ENCODE measurements at places on chromosomes 5 and 9.

DNA sequence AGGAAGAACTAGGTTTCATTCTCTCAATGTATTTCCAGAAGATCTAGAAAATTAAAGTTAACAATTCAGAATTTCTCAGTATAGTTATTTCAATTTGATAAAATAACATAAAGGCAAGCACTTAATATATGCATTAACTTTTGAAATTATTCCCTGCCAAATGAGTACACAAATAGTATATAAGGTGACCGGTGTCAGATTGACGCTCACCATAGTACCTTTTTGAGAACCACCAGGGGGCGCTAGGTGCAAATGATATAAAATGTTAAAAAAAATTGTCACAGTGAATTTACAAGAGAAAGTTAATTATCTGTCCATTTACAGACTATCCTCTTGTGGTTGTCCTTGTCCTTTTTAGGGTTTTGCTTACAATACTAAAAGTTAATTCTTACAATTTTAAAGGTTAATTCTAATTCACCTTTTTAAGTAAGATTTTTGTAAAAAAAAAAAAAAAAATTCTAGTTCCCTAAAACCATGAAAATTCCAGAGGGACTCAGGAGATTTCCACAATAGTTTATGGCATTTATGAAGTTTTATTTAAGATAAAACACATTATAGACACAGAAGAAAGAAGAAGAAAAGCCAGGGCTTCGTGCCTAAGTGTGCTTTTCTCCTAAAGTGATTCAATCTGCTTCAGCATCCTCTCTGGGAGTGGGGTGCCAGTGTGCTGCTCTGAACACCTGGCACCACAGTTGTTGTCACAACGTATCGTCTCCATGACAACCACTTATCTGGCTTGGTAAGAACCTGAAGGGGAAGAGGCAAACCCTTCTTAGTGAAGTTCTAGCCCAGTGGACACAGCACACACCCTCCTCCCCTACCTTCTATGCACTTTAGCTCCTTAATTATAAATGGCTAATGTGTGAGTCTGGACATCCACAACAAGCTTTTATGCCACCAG is 1.7 kb downstream of the ADAMTS16 start:
- peak; percentile 56 for DNase-seq

- no peak for DNase-seq
These were observed 35.7 kb downstream of the PWWP2A start for GRCh38 chr5:160083501-160083900.

DNA sequence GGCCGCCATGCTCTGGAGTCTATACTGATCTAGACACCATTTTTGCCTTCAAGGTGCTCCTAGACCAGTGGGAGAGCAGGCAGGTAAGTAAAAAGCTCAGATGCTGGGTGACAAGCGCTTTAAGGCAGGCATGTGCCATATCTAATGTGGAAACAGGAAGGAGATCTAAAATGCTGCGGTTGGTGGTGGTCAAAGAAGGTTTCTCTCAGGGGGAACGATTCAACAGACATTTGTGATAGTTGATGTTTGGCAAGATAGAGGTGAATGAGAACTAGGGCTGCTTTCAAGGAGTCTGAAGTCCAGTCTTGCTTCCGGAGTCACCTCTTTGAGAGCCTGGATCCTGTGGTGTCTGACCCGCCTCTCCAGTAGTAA is 146.2 kb upstream of the KLF4 start:
- no peak for DNase-seq

DNA sequence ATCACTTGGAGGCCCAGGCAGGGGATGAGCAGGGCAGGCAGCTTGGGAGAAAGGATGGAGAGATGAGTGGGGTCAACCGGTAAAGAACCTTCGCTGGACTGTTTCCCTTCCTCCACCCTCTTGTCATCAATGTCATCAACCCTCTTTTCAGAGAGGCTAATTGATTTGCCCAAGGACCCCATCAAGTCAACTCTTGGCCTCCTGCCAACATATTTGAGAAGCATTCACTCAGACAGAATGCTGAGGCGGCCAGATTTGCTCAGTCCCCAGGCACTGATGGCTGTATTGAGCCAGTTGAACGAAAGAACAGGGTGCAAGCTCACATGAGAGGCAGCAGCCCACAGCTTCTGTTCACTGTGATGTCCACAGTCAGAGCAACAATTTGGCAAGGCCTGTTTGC is 193.5 kb downstream of the RFK start:
- DNase-seq, result no peak

GRCh38 chr9:35835216-35835632 is 6.2 kb downstream of the TMEM8B start:
- DNase-seq, result no peak

DNA sequence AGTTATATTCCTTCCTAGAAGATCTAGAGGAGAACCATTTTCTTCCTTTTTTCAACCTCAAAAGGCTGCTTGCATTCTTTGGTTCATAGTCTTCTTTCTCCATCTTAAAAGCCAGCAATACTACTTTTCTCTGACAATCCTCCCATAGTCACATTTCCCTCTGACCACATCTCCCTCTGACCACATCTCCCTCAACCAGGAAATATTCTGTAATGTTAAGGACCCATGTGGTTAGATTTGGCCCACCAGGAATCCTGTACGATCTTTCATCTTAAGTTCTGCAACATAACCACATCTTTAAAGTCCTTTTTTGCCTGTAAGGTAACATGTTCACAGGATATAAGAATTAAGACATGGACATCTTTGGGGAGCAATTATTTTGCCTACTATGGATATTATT is 179.4 kb upstream of the SPEF2 start:
- no peak for DNase-seq

DNA sequence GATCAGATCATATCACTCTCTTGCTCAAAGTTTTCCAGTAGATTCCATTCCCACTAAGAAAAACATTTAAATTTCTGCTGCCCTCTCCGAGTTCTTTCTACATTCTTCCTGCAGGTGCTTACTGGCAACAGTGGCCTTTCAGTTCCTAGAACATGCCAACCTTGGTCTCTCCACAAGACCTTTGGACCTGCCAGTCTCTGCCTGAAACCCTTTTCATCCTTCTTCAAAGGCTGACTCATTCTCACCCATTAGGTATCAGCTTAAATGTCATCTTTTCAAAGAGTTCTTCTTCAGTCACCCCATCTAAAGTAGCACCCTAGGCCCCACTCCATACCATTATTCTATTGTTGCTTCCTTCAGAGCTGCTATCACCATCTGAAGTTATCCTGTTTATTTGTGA is 21.8 kb downstream of the PPIC start:
- DNase-seq, result no peak

DNA sequence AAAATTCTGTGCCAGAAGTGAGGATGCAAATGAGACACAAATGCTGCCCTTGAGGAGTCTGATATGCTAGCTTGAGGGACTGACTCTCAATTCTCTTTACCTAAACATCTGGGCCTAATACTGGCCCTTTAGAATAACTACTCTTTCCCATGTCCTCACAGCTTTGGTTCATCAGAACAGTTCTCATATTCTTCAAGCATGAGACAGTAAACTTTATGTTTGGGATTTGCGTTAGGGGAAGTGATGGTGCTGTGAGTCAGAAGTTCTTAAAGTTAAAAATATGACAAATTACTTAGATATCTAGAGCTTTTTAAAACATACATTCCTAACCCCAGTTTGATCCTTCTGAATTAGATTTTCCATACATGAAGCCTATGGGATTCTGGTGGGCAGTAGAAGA is 665.0 kb upstream of the RGMB start:
- DNase-seq, result no peak

- no peak for DNase-seq
These were observed 12.5 kb upstream of the NREP start for GRCh38 chr5:111769541-111769940.

- no peak for DNase-seq
These were observed 59.4 kb upstream of the PTPN3 start for GRCh38 chr9:109557481-109557880.

- no peak for DNase-seq
These were observed 236.6 kb downstream of the PJA2 start for GRCh38 chr5:109173036-109173794.

DNA sequence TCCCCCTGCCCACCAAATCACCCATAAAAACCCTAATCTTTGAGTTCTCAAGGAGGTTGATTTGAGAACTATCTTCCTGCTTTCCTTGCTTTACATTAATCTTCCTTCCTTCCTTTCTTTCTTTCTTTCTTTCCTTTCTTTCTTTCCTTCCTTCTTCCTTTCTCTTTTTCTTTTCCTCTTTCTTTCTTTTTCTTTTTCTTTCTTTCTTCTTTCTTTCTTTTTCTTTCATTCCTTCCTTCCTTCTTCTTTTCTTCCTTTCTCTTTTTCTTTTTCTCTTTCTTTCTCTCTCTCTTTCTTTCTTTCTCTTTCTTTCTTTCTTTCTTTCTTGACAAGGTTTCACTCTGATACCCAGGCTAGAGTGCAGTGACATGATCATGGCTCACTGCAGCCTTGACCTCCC is 67.3 kb upstream of the CEMIP2 start:
- no peak for DNase-seq

DNA sequence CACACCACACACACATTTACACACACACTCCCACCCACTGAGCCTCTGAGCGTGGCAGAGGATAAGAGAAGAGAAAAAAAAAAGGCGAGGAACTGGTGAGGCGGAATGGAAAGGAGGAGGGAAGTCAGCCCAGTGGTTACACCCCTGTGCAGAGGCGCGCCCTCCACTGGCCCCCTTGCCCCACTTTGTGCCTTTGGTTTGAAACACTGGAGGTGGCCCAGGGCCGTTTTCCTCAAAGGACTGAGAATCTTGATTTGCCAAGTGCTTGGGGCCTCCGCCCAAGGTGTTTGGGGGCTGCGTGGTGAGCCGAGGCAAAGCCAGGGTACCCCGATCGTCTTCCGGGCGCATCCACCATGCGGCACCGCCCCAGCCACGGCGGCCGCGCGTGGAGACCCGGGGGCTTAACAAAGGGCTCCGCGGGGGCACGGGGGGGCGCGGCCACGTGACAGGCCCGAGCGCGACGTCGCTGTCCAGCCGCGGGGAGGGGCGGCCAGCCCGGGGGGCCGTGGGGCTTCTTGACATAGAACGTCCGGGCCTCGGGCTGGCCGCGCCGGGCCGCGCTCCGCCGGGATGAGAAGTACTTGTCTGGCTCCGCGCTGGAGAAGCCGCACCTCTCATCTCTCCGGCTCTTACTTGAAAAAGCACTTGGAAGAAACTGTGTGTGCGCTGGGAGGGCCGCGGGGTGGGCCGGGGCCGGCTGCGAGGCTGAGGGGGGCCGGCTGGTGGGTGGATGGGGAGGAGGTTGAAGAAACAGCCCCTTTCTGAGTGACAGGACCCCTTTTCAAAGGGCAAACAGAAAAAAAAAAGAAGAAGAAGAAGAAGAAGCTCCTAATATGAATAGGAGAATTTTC is 21.0 kb downstream of the NR2F1 start:
- peak; percentile 43 for DNase-seq

GRCh38 chr5:72133212-72133990 is 26.1 kb downstream of the MAP1B start:
- DNase-seq, result no peak

DNA sequence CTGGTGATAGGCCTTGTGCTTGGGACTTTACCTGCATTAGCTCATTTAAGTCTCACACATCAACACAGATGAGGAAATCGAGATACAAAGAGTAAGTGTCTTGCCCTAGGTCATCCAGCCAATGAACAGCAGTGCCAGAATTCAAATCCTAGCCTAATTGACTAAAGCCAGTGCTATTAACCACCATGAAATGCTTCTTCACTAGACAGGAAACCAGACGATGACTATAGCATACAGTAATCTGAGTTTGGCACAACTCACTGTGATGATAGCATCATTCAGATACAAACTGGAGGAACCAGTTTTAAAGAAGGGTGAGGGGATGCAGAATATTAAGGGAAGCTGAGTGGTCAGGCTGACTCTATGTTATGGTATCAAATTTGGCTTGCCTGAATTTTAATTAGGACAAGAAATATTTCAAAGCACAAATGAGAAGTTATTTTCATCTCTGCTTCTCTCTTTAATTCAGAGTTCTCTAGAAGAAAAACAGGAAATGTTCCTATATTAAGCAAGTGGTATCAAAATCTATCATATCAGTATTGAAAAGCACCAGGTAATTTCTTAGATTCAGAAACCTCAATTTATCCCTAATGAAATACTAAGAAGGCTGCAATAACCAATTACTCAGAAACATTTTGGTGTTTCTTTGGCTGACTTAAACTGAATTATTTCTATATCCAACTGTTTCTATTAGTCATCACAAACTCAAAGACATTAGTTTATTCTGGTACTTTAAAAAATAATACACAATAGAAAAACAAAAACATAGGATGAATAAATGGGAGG is 147.0 kb upstream of the RASA1 start:
- DNase-seq, result no peak

DNA sequence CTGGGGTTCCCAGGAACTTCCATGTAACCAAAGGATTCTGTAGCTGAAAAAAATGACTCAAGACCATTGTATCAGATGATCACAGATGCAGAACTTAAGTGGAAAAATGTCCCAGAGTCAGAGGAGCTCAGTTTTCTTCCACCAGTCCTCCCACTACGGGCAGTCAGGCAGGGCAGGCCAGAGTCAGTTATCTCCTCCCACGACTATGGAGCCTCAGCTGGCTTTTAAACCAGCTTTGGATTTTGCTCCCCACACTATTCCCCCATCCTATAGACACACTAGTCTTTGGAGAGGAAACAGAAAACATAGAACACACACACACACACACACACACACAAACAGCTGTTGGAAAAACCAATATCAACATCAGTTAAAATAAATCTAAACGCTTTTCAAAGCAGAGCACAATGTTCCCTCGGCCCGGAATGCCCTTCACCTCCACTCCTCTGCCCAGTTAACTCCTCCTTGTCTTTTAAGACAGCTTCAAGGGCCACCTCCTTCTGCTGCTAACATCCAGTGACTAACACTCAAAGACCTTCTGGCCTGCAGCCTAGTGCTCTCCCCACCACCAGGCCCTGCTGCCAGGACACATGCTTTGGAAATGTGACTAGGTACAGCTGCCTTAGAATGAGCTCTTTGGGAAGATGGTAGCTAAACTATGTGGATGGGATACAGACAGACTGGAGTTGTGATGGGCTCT is 56.8 kb downstream of the NIPAL4 start:
- no peak for DNase-seq

DNA sequence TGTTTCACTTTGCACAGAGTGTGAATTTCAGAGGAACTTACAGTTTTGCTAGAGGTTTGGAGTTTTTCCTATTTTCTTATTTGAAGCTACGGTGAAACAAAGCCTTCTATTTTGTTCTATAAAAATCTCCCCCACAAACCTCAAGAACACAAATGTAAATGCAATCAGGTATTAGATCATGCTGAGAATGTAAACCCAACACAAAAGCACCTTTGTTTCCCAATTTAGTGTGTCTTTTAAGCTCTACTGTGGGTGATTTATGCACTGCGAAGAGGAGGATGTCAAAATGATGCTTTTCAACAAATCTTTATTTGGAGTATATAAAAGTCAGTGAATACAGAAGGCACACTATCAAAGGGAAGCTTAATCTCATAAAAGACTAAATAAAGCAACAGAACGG is 4.3 kb upstream of the DRD1 start:
- no peak for DNase-seq

- no peak for DNase-seq
These were observed 33.5 kb upstream of the ZNF354B start for GRCh38 chr5:178826216-178826615.

GRCh38 chr9:2022560-2022959 is 7.4 kb downstream of the SMARCA2 start:
- DNase-seq, result no peak
